Astrocyte (in vitro differentiated cells and primary cell): ENCODE measurements at places on chromosomes 5 and 9. TPM values are rescaled to one million over a fixed set of nuclear protein-coding genes. Genes with fewer than 3 reads are reported as not detected.

- H3K4me1 ChIP-seq = no peaks in the 10 kb centered on the region
- H3K36me3 ChIP-seq = peaks cover 10% of the 10 kb centered on the region
- peak overlapping the region; percentile 44 for H3K27ac ChIP-seq
- no peaks in the 10 kb centered on the region for H3K27me3 ChIP-seq
These were observed 64.0 kb downstream of the UBAP1 start for GRCh38 chr9:34242830-34243229.

DNA sequence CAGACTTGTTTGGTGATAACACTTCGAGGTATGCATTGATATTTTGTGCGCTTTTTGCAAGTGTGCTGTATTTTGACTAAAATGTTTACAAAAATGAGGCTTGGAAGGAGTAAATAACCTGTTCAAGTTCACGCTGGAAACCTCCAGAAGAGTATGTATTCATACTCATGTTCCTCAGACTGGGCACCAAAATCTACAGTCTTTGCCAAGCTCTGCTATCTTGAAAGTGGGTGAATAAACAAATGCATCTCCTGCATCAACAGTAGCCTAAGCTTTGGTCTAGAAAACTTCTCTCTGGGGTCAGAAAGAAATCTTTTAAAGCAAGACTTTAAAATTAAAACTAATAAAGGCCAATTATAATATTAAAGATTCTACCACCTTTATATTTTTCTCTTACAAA is 157.9 kb downstream of the TRPM3 start:
- no peaks in the 10 kb centered on the region for H3K27me3 ChIP-seq
- no peak for DNase-seq
- H3K4me3 ChIP-seq = no peak overlapping the region
- H3K36me3 ChIP-seq = no peaks in the 10 kb centered on the region

DNA sequence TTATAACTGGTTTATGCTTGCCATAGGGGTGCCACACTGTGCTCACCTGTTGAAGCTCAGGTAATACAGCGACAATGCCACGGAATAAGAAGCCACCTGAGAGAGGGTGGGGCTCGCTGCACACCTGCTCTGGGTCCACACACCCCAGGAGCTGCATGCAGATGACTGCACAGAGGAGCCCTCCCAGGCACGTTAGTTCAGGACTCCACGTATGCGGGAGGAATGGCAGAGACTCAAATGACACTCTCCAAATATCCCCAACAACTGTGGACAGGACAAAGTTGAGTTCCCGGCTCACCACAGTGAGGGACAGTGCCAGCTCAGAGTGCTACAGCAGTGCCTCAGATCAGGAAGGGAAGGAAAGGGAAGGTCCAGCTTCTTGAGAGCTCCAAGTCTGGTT is 5.8 kb upstream of the FCN1 start:
- H3K4me3 ChIP-seq = no peak overlapping the region
- no peak overlapping the region for H3K27ac ChIP-seq
- H3K27me3 ChIP-seq = peaks cover 2% of the 10 kb centered on the region

- H3K36me3 ChIP-seq = no peaks in the 10 kb centered on the region
- H3K27me3 ChIP-seq = no peaks in the 10 kb centered on the region
- peaks cover 72% of the 10 kb centered on the region for H3K4me1 ChIP-seq
These were observed 55.9 kb downstream of the DAP start for GRCh38 chr5:10704949-10705621.

The QRFP gene
- not detected in 2 replicates for total RNA-seq

GRCh38 chr9:93586290-93587057 is 10.1 kb downstream of the PHF2 start:
- H3K4me3 ChIP-seq = no peak overlapping the region
- no peaks in the 10 kb centered on the region for H3K27me3 ChIP-seq
- DNase-seq = no peak
- H3K36me3 ChIP-seq = no peaks in the 10 kb centered on the region
- no peak overlapping the region for H3K27ac ChIP-seq
- peaks cover 11% of the 10 kb centered on the region for H3K4me1 ChIP-seq

The C1QTNF2 gene
- 0.62 and 0.64 TPM in 2 replicates for total RNA-seq

The ECM2 gene
- total RNA-seq = 0.18 and 0.22 TPM in 2 replicates

DNA sequence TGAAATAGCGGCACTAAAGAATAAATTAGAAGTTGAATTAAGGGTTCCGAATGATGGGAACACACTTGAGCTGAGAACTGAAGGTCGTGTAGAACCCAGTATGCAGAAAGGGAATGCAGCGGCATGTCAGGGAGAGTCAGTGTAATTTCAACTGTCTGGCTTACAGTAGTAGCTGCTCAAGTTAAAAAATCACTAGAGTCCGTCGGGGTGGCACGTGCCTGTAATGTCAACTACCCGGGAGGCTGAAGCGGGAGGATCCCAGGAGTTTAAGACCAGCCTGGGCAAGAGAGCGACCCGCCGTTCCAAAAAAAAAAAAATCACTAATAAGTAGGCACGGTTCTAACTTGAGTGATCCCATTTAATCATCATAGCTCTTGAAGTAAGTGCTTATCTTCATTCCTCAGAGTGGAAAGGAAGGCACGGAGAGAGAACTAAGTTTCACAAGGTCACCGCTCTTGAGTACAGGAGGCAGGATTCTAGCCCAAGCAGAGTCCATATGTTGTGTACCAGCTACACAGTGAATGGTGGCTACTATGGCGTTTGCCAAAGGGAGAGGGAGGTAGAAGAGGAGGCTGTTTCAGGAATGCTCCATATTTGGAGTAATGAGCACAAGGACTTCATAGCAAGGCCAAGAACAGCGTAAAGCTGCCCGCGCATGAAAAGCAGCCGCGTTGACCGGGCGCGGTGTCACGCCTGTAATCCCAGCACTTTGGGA is 831 bp downstream of the RMRP start:
- no peaks in the 10 kb centered on the region for H3K27me3 ChIP-seq
- peak; percentile 47 for DNase-seq
- peak overlapping the region; percentile 31 for H3K4me3 ChIP-seq
- H3K27ac ChIP-seq = peak overlapping the region; percentile 59
- peaks cover 15% of the 10 kb centered on the region for H3K4me1 ChIP-seq

- no peaks in the 10 kb centered on the region for H3K27me3 ChIP-seq
- H3K27ac ChIP-seq = no peak overlapping the region
- DNase-seq = peak; percentile 12
- no peak overlapping the region for H3K4me3 ChIP-seq
- H3K36me3 ChIP-seq = no peaks in the 10 kb centered on the region
These were observed 244.1 kb downstream of the ADGRV1 start for GRCh38 chr5:90802474-90803317.

DNA sequence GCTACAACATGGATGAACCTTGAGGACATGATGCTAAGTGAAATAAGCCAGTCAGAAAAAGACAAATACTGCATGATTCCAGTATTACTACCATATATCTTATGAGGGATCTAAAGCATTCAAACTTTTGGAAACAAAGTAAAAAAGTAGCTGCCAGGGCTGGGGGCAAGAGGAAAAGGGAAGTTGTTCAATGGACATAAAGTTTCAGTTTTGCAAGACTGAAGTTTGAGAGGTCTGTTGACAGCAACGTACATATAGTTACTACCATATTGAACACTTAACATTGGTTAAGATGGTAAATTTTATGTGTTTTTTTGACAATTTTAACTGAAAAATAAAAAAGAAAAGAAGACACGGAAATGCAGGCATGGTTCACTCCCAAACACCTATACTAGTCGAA is 77.6 kb downstream of the MAPKAP1 start:
- H3K36me3 ChIP-seq = no peaks in the 10 kb centered on the region
- no peak overlapping the region for H3K27ac ChIP-seq
- no peak for DNase-seq
- H3K27me3 ChIP-seq = no peaks in the 10 kb centered on the region
- H3K4me1 ChIP-seq = peaks cover 31% of the 10 kb centered on the region

The F12 gene
- 2.8 and 3.0 TPM in 2 replicates for total RNA-seq

The GTF2H2C gene
- total RNA-seq = 39.3 and 39.4 TPM in 2 replicates

- peaks cover 8% of the 10 kb centered on the region for H3K27me3 ChIP-seq
- H3K4me3 ChIP-seq = no peak overlapping the region
- H3K36me3 ChIP-seq = no peaks in the 10 kb centered on the region
- no peak for DNase-seq
These were observed 221.6 kb downstream of the ACTL7B start for GRCh38 chr9:108634204-108634603.

DNA sequence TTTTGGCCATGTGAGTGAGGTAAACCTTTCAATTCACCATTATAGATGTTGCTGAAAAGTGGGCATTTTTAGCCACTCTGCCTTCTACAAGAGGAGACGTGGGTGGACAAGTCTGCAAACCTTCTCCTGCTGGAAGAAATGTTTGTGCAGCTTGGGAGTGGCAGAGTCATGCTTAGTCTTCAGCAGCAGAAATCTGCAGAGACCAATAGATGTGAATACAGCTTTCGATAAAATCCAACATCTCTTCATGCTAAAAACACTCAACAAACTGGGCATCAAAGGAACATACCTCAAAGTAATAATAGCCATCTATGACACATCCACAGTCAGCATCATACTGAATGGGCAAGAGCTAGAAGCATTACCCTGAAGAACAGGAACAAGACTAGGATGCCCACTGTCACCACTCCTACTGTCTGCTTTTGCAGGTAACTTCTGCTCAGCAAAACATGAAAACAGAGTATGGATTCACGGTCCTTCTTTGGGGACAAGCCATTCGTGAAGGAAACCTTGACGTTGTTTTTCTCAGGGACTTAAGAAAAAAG is 91.3 kb downstream of the RALGPS1 start:
- no peak overlapping the region for H3K4me3 ChIP-seq
- no peaks in the 10 kb centered on the region for H3K36me3 ChIP-seq
- no peak overlapping the region for H3K27ac ChIP-seq
- peaks cover 4% of the 10 kb centered on the region for H3K27me3 ChIP-seq
- H3K4me1 ChIP-seq = peaks cover 13% of the 10 kb centered on the region

The C9orf50 gene
- total RNA-seq = 0.41 TPM in 1 of 2 replicates, not detected in the other

The C6 gene
- not detected in 2 replicates for total RNA-seq

The ABLIM3 gene
- total RNA-seq = 3.9 and 6.4 TPM in 2 replicates

The RASGEF1C gene
- 0.22 and 0.41 TPM in 2 replicates for total RNA-seq

- no peak overlapping the region for H3K4me3 ChIP-seq
- peaks cover 14% of the 10 kb centered on the region for H3K4me1 ChIP-seq
- no peak overlapping the region for H3K27ac ChIP-seq
- DNase-seq = no peak
These were observed 12.9 kb upstream of the RHOBTB3 start for GRCh38 chr5:95718203-95718602.

The UBE2QL1 gene
- 0.34 and 0.50 TPM in 2 replicates for total RNA-seq

DNA sequence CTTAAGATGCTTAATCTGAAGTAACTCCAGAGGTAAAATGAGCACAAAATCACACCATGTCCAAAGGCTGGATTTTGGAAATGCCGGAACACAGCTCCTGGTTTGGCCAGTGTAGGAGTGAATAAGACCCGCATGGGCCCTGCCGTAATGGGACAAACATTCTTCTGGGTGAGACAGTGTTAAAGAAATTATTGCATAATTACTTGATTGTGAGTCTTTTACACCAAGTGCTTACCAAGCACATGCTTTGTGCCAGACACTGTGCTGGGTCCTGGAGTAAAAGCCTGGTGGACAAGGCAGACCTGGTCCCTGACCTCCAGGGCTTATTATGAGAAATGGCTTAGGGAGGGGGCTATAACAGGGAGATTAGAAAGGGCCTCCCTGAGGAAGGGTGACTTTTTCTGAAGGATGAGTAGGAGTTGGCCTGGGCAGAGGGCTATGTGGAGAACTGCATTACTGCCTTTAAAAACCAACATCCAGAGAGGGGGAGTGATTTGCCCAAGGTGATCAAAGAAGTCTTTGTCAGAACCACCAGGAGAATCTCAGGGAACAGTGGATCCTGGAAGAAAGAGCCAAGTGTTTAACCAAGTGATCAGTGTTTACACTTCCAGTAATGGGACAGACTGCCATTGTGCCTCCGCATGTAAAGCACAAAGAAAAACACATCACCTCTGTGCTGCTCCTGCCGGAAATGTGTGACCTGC is 3.5 kb downstream of the PDE6A start:
- H3K27me3 ChIP-seq = no peaks in the 10 kb centered on the region
- no peak overlapping the region for H3K27ac ChIP-seq
- peaks cover 37% of the 10 kb centered on the region for H3K4me1 ChIP-seq
- no peak for DNase-seq

DNA sequence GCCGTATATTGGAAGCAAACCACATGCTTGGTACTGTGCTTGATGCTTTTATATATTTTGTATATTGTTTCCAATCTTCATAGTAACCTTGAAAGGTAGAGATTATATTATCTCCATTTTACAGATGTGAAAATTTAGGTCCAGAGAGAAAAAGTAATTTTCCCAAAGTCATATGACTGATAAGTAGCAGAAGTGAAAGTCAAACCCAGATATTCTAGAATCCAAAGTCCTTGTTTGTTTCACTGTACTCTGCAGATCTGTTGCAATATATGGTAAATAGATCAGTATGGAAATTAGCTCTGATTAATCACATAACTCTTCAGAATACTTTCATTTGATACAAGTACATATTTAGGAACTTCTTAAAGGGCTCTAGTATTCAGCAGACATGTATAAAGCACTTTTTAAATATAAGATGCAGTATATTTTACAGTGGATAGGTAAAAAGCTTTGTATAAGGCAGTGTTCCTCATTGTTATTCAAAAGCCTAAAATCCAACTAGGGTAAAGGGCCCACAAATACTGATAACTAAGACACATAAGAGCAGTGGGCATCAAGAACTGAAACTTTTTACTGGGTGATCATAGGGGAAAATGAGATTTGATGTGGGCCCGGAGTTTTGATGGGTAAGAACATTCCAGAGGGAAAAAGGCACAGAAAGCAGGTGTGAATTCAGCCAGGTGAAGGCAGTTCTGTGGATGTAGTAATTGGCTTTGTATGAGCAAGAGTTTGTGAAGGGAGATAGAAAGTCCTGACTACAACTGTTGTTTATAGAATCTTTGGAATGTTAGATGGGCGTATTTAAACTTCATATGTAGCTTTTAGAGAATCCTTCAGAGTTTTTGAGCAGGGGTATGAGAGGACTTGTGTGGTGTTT is 25.0 kb downstream of the NDFIP1 start:
- H3K4me3 ChIP-seq = no peak overlapping the region
- H3K4me1 ChIP-seq = no peaks in the 10 kb centered on the region
- no peaks in the 10 kb centered on the region for H3K27me3 ChIP-seq
- H3K36me3 ChIP-seq = peaks cover 22% of the 10 kb centered on the region
- DNase-seq = no peak

GRCh38 chr5:10695055-10695649 is 65.9 kb downstream of the DAP start:
- H3K36me3 ChIP-seq = no peaks in the 10 kb centered on the region
- peak; percentile 51 for DNase-seq
- peak overlapping the region; percentile 54 for H3K27ac ChIP-seq
- peaks cover 49% of the 10 kb centered on the region for H3K4me1 ChIP-seq

The CDO1 gene
- 3.9 and 6.1 TPM in 2 replicates for total RNA-seq

DNA sequence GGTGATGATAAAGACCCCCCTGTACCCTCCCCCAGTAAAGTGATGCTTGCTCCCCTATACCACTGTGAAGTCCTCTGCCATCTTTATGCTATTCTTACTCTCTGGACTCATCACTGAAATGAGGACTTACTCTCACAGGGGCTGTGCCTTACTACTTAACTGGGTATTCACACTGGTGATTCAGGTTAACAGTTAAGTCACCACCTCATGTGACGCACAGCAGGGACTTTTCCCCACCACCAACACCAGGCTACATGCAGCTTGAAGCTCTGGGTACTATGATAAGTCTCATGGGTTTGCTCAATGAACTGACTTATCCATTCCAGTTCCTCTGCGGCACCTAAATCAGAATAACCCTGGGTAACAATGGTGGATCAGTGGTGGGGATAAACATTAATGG is 163.7 kb downstream of the ELAVL2 start:
- no peaks in the 10 kb centered on the region for H3K36me3 ChIP-seq
- no peaks in the 10 kb centered on the region for H3K27me3 ChIP-seq
- H3K4me3 ChIP-seq = no peak overlapping the region
- no peak overlapping the region for H3K27ac ChIP-seq
- DNase-seq = no peak

- H3K4me1 ChIP-seq = no peaks in the 10 kb centered on the region
- no peak overlapping the region for H3K27ac ChIP-seq
- H3K36me3 ChIP-seq = peaks cover 15% of the 10 kb centered on the region
- H3K4me3 ChIP-seq = no peak overlapping the region
These were observed 105.4 kb upstream of the PCAT7 start for GRCh38 chr9:94449486-94449885.

The SMIM33 gene
- total RNA-seq = not detected in 2 replicates
